ENCODE measurements at places on chromosomes 3 and 15.

DNA sequence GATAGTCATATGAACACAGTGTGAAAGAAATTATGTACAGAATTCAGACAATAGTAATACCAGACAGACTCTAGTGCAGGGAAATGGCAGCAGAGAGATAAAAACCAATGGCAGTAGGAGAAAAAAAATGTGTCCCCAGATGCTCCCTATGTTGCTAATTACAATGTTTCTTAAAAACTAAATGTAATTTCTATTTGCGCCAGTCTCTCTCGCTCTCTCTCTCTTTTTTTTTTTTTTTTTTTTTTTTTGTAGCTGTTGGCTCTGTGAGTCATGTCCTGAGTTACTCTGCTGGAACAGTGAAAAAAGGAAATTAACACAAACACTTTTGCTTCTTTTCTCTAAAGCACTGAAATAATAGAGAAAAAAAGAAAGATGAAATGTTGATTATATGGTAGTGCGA is 871.9 kb downstream of the GBE1 start:
- DNase-seq: no peak

DNA sequence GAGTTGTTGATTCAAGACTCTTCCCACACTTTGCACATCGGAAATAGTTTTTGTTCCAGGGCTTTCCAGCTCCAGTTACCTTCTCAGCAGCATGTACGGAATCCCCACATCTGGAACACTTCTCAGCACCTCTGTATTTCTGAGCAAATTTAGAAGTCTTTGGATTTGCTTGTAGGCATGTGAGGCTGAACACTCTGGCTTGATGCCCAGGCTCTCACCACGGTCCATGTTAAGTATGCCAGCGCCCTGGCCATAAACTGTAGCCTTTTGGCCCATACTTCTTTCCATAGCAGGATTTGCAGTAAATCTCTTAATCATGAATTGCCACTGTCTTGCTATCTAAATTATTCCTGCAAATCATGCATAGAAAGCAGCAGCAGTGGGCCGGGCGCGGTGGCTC is 24.4 kb downstream of the ATP2C1 start:
- no peak for DNase-seq

DNA sequence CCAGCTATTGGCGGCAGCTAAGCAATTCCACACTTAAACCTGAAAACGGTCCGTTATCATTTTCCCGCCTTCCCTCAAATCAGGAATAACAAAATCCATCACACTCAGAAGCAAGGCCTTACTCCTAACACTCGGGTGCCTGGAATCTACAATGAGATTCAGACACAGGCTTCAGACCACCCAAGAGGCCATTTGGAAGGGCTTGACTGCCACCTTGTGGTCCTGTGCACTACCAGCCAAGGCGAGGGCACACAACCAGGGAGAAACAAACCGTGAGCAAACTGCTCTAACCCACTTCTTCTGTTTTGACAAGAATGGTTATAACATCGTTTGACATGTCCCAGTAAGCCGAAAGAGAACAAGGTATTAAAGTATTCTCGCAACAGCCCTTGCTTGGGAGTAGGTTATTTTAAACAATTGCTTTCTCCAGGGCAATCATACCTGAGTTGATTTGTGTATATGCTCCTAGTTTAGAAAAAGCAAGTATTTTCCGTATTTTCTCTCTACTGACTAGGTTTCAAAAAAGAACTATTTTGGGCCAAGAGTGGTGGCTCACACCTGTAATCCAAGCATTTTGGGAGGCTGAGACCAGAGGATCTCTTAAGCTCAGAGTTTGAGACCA is 40.1 kb upstream of the TAFA4 start:
- peak; percentile 15 for DNase-seq

DNA sequence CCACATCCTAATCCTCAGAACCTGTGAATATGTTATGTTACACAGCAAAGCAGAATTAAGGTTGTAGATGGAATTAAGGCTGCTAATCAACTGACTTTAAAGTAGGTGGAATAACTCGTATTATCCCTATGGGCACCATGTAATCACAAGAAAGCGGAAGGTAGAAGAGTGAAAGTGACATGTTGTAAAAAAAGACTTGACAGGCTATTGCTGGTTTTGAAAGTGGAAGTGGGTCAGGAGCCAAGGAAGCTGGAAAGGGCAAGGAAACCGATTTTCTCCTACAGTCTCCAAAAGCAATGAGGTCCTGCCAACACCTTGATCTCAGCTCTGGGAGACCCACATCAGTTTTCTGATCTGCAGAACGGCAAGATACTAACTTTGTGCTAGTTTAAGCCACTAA is 6.6 kb downstream of the TP63 start:
- DNase-seq: no peak

DNA sequence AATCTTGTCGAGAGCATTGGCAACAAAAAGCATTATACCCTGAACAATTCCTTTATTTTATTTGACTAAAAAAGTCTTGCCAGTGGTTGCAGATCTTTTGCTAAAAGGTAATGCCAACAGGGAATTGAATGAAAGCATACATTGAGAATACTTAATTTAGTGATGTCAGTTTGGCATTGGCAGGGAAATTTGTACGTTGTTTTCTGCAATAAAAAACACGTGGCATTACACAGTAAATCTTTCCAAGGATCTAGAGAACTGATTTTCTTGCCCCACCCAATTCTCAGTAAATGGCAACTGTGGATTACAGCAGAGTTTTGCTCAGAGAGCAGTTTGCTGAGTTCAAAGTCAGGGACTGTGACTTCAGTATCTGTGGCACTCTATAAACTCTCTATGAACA is 38.3 kb upstream of the IGSF10 start:
- no peak for DNase-seq

- peak; percentile 97 for DNase-seq
Observed at GRCh38 chr15:64095795-64096667, at the start of gene SNX1. TSS of gene SNX1 (plus strand) at chr15:64095982. CDS start at chr15:64096014, 32 bp downstream.

- DNase-seq: no peak
Observed at GRCh38 chr15:63156086-63156710, 1.1 kb downstream of the RPS27L start.

DNA sequence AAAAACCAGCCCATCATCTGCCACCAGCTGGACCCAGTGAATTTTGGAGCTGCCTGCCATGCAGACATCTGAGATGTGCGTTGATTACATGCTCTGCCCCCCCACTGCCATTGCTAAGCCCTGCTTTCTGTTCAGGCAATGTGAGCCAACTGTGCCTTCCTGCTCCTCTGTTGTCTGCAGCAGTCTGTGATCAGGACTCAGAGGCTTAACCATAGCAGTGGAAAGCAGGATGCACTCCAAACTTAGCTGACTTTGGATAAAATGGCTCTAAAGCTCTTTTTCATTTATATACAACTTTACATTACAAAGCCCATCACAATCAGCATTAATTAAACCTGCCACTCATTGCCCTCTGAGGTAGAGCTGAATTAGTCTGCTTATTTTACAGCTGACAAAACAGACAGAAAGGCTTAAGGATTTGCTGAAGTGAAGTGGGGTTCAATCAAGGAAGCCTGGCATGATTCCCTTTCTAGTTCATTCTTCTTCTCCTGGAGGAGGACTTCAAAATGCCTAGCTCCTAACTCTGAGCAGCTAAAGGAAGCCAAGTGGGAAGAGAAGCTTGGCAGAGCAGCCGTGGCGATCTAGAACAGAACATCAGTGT is 15.7 kb upstream of the RPS27L start:
- no peak for DNase-seq

GRCh38 chr3:84724877-84725276 is 233.9 kb upstream of the CADM2 start:
- DNase-seq: no peak

DNA sequence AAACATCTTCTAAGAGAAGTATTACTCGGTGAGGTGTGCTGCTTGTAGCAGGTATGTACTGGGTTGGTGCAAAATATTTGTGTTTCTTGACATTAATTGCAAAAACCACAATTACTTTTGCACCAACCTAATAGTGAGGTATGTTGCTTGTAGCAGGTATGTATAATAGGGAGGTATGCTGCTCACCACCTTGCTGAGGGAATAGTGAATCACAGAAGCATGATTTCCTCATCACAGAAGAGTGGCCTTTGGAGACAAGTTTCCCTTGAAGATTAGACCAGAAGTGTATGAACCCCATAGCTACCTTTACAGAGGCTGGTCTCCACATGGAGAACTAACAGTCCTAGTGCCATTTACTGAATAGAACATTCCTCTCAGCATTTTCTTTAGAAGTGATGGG is 15.5 kb downstream of the DCP1A start:
- DNase-seq: no peak

- DNase-seq: no peak
Observed at GRCh38 chr3:133106169-133106568, 68.0 kb downstream of the TMEM108 start.

GRCh38 chr15:53978253-53978906 is at the start of gene UNC13C:
TSS of gene UNC13C (plus strand) at chr15:53978441. CDS start at chr15:54012904, 34,463 bp downstream.
- DNase-seq: peak; percentile 43
